Type B pancreatic cell (in vitro differentiated cells): ENCODE measurements at places on chromosomes 12 and 14. TPM values are rescaled to one million over a fixed set of nuclear protein-coding genes. Genes with fewer than 3 reads are reported as not detected.

ARHGAP9 gene
- total RNA-seq = 0.52 and 1.8 TPM in 2 replicates

ACSS3 gene
- total RNA-seq = 24.5 and 28.0 TPM in 2 replicates

MANSC4 gene
- total RNA-seq = 0.36 TPM in 1 of 2 replicates, not detected in the other

DNA sequence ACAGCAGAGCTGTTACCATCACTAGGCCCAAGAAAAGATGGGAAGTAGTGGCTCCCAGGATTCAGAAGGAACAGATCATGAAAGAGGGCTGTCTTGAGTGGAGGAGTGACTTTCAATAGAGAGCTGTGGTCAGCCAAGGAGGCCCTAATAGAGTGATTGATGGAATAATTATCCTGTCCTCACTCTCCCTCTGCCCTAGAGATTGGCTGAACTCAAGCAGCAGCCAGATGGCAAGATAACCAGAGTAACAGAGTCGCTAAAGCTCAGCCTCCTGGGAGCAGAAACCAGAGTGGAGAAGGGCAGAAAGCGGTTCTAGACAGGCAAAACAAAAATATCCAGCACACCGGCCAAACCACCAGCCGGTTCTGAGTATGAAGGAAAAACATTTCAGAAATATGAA lies 23.1 kb downstream of the GMFB start:
- no peak for DNase-seq

DNA sequence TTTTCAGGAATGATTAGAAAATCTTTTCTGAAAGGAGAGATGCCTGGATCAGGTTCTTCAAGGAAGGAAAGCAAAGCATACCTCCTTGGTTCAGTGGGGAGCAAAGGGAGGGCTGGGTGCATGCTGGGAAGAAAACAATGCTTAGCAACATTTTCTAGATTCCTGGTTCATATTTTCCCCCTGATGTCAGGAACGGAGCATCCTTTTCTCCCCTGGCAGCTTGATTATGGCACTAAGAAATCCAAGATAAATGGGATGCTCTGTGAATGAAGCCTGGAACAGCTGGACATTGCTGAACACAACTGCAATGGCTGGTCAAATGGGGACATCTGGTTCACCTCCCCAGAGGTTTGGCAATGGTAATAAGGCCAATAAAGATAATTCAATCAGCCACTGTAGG lies 50.9 kb downstream of the KCNA5 start:
- no peak for DNase-seq

- no peak for DNase-seq
These were observed 3.6 kb upstream of the CLEC2B start for GRCh38 chr12:9872742-9873141.

- DNase-seq = no peak
These were observed 49.2 kb downstream of the TESPA1 start for GRCh38 chr12:54935235-54935951.

- DNase-seq = no peak
These were observed 65.2 kb downstream of the PAPOLA start for GRCh38 chr14:96567289-96567899.

DNA sequence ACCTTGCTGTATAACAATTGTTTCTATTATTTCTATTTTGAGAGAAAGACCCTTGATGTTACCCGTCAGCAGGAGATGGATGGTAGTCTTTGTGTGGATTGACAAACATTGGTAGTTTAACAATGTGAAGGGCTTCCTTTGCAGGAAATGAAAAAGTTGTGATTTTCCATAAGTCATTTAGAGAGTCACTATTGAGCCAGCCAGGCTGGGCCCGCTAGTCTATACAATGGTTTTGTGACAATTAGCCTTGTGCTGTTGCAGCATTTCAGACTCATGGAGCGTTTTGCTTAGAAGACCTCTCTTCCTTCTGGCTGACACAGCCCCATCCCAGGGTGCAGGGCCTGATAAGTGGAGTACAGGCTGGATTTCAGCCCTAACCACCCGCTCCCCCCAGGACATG lies 18.3 kb upstream of the SLC38A2 start:
- DNase-seq = no peak

GPRC5A gene
- total RNA-seq = 152 and 1,119 TPM in 2 replicates

- no peak for DNase-seq
These were observed 32.5 kb downstream of the RGS6 start for GRCh38 chr14:71964716-71965115.

DNA sequence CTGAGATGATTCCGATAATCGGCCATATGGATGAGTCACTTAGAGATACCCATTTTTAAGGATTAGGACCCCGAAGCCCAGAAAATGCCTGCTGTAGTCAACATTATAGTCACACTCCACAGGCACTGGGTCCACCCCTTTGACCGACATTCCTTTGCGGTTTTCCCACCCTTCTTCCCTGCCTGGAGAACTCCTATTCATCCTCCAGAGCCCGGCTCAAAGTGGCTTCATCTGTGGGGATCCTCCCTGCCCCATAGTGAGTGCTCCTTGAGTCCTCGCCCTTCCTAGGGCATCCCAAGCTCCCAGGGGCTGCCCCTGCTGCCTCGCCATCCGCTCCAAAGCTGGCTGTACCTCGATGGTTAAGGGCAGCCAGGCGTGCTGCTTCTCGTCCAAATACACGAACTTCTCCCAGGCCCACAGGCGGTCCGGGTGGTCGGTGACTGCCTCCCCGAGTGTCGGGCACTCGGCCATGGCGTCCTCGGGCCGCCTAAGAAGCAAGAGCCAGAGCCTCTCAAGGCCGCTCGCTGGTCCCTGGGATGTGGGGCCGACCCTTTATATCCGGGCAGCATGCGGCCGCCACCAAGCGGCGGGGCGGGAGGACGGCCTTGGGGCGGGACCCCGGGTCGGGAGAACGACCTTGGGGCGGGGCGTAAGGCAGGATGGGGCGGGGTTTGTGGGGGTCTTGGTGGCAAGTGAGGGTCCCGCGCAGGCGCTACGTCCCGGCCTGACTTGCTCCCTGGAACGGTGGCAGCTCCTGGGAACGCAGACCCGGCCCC lies at the start of gene TCL1A:
Gene TCL1A (minus strand): TSS at position 530 of the 776 bp plus-strand sequence. CDS start 59 bp downstream, at position 471.
- DNase-seq = no peak
